Inflammatory macrophage treated with lipopolysaccharide for 4 hours (primary cell): ENCODE measurements at places on chromosomes 1 and 21.

- DNase-seq: no peak
Observed at GRCh38 chr1:56432166-56432971, 147.0 kb downstream of the PLPP3 start.

- DNase-seq: no peak
Observed at GRCh38 chr1:167620002-167620401, 10.0 kb upstream of the RCSD1 start.

DNA sequence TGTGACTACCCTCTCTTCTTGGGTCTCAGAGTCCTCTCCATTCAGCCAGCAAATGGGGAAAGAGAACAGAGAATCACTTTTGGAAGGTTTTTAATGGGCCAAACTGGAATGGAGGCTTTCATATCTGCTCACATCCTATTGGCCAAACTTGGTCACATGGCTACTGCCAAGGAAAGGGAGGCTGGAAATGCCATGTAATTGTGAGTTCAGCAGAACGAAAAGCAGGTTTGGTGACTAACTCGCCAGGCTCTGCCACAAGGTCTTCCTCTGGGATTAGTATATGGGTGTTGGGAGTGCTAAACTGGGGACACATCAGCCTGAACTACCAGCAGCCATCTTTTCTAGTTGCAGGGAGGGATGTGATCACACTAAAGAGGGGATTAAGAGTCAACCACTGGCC, 19.2 kb downstream of the RD3 start:
- DNase-seq: no peak

DNA sequence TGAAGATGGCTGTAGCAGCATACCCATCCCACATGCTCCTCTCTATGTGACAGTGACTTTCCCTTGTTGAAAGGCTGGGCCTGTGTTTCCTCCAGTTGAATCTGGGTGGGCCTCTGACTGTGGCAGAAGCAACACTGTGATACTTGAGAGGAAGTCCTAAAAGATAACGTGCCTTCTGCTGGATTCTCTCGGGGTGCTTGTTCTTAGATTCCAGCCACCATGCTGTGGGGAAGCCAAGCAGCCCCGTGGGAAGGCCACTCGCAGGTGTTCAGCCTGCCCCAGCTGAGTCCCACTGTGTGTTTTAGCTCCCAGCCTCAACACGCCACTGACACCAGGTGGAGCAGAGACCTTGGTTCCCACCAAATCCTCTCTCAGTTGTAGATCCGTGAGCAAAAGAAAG, 31.5 kb downstream of the TRAPPC10 start:
- no peak for DNase-seq

DNA sequence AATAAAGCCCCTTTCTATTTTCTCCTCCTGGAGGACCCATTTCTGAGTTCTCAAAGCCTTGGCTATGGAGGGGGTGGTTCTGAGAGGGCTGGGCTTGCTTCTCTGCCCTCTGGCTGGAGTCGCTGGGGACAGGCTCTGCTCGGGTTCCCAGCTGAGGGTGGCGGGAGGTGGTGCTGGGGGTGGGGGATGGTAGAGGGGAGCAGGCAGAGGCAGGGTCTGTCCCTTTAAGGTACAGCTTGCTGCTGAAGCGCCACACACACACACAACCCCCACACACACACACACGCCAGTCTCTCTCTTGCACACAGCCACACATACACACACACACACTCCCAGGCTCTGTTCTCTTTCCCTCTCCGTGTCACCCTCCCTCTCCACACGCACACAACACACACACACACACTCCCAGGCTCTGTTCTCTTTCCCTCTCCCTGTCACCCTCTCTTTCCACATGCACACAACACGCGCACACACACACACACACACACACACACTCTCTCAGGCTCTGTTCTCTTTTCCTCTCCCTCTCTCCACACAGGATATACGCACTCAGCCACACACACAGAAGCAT, 69.8 kb upstream of the SSBP3 start:
- DNase-seq: no peak

DNA sequence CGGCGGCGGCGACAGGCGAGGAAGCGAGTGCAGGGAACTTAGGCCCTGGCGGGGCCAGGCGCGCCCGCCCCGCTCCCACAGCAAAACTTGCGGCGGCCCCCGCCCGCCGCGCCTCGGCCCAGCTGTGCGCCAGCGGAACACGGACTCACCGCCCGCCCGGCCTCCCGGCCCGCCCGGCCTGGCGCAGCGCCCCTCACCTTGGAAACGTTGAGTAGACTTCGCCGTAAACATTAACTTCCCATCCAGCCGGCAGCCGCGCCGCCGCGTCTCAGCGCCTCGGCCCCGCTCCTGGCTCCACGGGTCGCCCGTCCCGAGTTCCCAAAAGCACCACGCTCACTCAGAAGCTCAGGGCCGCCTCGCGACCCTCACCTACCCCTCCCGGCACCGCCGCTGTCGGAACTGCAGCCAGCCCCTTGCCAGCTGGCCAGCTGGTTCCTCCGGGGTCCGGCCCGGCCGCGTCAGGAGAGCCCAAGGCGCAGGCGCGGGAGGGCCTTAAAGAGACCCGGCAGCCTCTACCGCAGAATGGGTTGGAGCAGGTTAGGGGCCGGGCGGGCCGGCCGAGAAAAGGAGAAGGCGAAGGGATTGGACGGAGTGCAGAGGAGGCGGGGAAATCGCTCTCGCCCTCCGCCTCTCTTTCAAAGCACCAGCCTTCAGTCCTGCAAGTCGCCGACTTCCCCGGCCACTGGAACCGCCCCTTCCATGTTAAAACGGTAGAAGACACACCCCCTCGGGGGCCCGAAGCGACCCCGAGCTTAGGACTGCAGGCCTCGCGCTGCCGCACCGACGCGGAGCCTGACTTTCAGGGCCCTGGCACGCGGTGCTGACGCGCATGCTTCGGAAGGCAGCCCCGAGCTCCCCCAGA, at the start of gene EVI5:
Gene EVI5 (minus strand): TSS at position 470 of the 862 bp plus-strand sequence. CDS start 48,562 bp downstream, outside the sequence.
- peak; percentile 98 for DNase-seq
